ENCODE measurements at places on chromosomes 6 and 20.

DNA sequence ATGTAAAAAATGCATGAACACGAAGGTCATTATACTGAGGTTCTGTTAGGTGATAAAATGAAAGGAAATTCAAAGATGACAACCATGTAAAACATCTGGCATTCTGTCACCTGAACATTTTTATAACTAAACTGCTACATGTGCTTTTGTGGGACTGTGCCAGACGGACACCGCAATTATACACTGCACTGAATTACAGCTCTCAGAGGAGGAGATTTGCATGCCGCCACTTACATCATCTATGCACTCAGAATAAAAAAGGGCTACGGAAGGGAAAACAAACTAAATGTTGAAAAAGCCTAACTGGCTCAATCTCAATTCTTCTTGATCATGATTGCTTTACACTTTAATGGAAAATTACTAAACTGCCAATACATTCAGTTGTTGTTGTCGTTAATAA lies 614.0 kb upstream of the EYS start:
- no peak for DNase-seq

GRCh38 chr6:130293800-130294199 lies 71.0 kb upstream of the SAMD3 start:
- DNase-seq = peak; percentile 25

DNA sequence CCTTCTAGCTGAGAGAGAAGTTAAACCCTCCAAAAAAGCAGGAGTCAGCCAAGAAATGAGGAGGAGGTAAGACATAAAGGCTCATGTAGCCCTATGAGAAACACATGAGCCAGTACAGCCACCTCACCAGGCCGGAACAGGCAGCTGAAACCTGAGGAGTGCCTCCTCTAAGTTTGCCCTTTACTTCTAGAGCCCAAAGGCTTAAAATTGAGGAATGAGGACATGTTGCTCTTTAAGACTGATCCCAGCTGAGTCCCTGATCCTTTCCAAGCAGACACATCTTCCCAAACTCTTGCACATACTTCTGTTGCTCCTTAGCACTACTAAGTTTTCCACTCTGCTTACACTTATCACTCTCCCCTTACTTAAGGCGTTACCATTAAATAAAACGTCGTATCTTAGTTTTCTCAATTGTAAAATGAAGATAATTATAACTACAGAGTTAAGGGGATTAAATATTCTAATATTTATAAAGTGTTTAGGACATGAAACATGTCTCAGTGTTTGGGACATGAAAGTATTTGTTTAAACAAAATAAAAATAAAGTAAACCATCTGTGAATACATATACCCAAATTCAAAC lies 124.0 kb downstream of the OGFRL1 start:
- DNase-seq = peak; percentile 12

DNA sequence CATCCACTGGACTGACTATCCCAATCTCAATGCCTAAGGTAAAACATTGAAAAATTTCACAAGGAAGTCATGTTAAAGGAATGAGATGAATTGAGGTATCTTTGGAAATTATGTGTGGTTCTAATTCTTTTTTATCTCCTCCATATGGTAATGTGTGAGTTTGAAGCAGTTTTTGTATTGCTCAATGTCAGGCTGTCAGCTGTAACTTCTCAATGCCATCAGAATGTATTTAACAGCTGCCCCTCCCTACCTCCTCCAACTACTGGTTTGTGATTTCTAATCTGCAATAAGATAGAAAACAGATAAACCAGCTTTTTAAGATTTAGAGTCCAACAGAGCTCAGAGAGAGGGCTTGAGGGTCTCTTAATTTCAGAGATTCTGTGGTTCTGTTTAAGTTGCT lies 1005.8 kb upstream of the ADGRB3 start:
- no peak for DNase-seq

DNA sequence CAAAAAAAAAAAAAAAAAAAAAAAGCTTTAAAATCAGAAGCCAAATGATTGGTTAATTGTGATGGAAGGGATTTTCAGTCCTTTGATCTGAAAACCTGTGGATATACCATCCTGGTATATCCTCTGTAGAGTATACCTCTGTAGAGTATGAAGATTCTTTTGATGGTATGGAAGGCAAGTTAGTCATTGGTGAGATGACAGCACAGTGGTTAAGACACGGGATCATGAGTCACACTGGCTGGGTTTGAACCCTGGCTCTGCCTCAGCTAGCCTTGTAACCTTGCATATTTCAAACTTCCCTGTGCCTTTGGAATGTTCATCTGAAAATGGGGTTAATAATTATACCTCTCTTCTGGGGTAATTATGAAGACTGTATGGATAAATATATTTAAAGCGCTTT lies 179.3 kb downstream of the CARMIL1 start:
- DNase-seq = peak; percentile 89
